ENCODE measurements at places on chromosomes 12 and 14.

GRCh38 chr12:115492553-115492952 is 784.9 kb downstream of the MED13L start:
- no peak for DNase-seq

DNA sequence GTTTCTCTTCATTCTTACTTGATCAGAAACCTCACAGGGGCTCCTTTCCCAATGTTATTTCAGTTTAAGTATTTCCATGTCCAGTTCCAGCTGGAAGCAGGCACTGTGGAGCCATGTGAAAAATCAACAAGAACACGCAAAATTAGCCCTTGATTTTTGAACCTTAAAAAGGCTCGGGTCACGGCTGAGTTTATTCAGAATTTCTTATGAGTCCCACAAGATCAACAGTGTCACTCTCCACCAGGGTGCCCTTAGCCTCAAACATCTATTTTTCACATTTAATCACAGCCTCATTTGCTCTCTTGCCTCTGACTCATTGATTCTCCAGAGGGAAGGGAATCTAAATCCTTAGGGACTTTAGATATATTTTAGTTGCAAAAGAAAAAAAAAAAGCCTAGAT is 157.7 kb upstream of the AVPR1A start:
- DNase-seq, result no peak

DNA sequence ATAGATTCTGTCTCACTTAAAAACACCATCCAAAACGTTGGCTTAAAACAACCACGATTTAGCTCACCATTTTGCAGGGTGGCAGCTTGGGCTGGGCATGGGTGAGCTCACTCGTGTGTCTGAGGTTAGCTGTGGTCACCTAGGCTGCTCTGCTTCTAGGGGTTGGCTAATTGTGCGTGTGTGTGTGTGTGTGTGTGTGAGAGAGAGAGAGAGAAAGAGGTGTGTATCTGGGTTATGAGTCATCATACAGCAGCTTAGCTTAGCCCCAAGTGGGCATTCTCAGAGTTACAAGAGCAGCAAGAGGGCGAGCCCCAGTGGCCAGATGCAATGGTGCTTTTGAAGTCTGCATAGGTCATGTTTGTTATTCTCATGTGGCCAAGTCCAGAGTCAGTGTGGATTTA is 6.0 kb downstream of the FBXW8 start:
- DNase-seq, result peak; percentile 76

GRCh38 chr12:24436667-24437066 is 487.2 kb upstream of the SOX5 start:
- DNase-seq, result no peak

GRCh38 chr14:25411781-25412757 is 362.1 kb upstream of the STXBP6 start:
- no peak for DNase-seq

GRCh38 chr12:86834217-86834616 is 578.0 kb upstream of the MGAT4C start:
- no peak for DNase-seq

- DNase-seq, result no peak
These were observed 163.7 kb upstream of the FLRT2 start for GRCh38 chr14:85366226-85366625.

- DNase-seq, result no peak
These were observed 257.8 kb downstream of the DPF3 start for GRCh38 chr14:72636094-72636493.

- no peak for DNase-seq
These were observed 158.6 kb downstream of the SLC41A2 start for GRCh38 chr12:104799458-104799857.

DNA sequence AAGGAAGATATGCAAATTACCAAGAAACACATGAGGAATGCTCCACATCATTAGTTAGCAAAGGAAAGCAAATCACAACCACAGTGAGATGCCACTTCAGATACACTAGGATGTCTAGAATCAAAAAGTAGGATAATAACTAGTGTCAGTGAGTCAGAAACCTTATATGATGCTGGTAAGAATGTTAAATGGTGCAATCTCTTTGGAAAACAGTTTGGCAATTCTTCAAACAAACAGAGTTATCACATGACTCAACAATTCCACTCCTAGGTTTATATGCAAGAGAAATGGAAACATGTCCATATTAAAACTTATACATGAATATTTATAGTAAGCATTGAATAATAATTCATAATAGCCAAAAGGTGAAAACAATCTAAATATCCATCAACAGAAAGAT is 220.9 kb downstream of the FOXG1 start:
- DNase-seq, result no peak

DNA sequence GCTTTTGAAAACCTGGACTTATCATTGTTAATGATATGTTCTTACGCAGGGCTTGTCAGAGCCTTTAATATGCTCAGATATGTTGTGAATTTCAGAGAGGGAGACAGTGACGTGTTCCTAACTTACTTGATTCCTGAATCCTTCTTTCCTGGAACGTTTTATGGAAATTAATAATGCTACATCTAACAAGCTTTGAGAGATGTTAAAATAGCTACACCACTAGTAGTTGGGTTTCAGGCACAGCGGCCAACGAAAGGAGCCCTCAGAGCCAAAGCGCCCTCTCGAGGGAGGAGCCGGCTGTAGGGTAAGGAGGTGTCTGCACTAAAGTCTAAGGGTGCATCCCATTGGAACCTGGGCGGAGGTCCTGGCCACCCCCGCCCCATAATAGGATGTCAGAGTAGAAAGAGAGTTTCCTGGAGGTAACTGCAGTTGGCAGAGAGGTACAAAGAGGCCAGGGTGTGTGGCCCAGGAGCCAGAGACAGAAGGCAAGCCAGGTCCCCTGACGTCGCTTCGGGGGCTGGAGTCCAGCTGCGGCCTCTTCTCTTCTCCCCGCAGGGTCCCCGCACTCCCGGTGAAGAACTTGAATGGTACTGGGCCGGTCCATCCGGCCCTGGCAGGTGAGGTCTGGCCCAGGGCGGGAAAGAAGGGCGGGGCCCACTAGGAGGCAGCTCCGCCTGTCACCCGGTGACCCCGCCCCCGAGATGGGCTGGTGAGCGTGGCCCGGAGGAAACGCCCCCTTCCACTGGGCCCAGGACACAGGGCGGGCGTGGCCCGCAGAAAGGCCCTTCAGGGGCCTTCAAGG is 36.3 kb downstream of the DTX1 start:
- DNase-seq, result no peak

GRCh38 chr12:54429014-54429471 is 10.0 kb upstream of the ITGA5 start:
- DNase-seq, result no peak

GRCh38 chr12:66605293-66605692 is 73.6 kb downstream of the GRIP1 start:
- no peak for DNase-seq

GRCh38 chr12:17035372-17035771 is 429.4 kb upstream of the LMO3 start:
- DNase-seq, result no peak

- no peak for DNase-seq
These were observed 5.7 kb downstream of the PHLDA1 start for GRCh38 chr12:76025601-76026575.

GRCh38 chr14:66037361-66037760 is 448.8 kb upstream of the CCDC196 start:
- no peak for DNase-seq

DNA sequence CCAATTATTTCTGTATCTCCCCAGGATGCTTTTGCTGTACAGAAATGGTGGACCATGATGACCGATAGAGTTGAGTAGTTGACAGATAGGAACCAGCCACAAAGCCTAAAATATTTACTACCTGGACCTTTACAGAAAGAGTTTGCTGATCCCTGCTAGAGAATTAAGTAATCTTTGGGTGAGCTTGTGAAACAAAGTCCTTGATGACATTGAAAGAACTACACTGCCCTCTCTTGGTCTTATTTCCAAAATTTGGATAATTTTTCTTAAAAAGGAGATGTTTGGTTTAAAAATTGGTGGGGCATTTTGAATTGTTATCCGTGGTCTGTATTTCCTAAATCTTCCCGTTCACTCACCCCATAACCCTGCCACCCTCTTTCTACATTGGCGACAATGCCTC is 13.7 kb upstream of the TCTN1 start:
- no peak for DNase-seq

DNA sequence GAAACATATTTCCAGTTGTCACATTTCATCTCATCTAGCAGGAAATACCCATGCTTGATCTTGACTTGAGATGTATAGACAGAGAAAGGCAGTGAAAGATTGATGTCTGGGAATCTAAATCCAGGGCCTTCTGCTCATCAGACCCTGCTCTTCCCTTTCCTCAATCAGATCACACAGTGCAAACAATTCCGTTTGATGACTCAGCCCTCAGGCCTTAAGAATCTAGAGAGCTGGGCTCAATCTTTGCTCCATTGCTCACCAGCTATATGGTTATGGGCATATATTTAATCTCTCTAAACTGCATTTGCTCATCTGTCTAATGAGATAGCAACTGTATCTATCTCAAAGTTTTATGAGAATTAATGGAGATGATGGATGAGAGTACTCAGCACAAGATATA is 201.8 kb upstream of the CCDC196 start:
- no peak for DNase-seq

- DNase-seq, result no peak
These were observed 5.0 kb downstream of the BIN2 start for GRCh38 chr12:51318846-51319599.

- DNase-seq, result no peak
These were observed 4.6 kb downstream of the BTG1 start for GRCh38 chr12:92140896-92141536.

GRCh38 chr14:103340480-103341212 is 6.6 kb downstream of the EIF5 start:
- DNase-seq, result no peak

DNA sequence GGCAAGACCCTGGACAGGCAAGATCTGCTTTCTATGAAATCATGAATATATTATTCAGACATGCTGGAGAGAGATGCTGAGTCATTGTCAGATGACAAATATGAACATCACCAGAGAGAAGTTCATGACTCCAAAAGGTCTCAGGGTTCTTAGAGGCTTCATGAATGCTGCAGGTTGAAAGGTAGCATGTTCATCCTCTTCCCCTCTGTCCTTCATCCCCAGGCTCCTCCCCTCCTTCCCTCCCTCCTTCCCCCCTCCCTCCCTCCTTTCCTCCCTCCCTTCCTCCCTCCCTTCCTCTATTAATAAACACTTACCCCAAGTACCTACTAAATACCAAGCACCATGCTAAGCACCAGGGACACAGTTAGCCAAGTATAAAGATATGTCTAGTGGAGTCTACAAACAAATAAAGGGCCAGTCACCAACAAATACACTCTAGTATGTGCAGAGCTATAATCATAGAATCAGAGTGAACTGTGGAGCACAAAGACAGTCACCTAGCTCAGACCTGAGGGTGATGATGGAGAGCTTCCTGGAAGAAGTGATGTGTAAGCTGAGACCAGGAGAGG is 46.2 kb downstream of the RPH3A start:
- DNase-seq, result no peak

DNA sequence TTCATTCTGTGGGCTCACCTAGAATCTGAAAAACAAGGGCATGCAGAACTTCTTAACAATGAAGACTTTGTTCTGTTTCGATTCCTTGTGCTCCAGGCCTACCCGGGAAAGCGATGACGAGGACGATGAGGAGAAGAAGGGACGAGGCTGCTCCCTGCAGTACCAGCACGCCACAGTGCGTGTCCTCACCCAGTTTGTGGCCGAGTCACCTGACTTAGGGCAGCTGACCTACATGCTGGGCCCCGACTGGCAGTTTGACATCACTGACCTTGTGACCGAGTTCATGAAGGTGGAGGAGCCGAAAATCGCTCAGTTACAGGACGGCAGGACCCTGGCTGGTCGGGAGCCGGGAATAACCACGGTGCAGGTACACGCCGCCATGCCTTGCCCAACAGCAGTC is 585.4 kb downstream of the AACS start:
- no peak for DNase-seq

DNA sequence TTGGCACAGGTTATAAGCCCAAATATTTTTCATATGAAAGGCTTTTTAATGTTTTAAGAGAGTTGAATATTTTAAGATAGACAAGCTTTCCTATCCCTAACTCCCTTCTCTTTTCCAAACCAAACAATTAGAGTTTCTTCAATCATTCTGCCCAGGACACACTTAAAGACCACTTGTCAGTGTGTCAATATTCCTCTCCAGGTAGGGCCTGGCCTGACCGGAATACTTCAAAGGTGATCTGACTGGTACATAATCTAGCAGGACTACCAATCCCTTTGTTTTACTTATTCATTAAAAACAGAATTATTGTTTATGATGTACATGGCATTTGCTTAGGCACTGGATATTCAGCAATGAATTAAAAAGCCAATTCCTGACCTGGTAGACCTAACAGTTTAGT is 24.2 kb upstream of the SNRPF start:
- no peak for DNase-seq

GRCh38 chr14:31949709-31950108 is 127.4 kb upstream of the ARHGAP5 start:
- no peak for DNase-seq

DNA sequence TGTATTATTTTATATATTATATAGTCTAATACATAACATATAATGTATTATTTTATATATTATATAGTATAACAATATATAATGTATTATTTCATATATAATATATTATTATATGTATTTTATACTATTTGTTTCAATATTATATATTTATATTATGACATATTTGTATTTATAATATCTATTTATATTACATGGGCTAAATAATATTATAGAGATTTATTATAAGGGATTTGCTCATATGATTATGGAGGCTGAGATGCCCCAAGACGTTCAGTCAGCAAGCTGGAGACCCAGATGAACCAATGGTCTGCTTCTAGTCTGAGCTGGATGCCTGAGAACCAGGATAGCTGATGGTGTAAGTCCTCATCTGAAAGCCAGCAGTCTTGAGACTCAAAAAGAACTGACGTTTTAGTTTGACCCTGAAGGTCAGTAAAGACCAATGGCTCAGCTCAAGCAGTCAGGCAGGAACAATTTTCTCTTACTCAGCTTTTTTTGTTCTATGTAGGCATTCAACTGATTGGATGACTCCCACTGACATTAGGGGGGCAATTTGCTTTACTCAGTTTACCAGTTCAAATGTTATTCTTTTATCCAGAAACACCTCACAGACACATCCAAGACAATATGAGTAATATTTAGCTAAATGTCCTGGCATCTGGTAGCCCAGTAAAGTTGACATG is 130.4 kb downstream of the FLRT2 start:
- no peak for DNase-seq

DNA sequence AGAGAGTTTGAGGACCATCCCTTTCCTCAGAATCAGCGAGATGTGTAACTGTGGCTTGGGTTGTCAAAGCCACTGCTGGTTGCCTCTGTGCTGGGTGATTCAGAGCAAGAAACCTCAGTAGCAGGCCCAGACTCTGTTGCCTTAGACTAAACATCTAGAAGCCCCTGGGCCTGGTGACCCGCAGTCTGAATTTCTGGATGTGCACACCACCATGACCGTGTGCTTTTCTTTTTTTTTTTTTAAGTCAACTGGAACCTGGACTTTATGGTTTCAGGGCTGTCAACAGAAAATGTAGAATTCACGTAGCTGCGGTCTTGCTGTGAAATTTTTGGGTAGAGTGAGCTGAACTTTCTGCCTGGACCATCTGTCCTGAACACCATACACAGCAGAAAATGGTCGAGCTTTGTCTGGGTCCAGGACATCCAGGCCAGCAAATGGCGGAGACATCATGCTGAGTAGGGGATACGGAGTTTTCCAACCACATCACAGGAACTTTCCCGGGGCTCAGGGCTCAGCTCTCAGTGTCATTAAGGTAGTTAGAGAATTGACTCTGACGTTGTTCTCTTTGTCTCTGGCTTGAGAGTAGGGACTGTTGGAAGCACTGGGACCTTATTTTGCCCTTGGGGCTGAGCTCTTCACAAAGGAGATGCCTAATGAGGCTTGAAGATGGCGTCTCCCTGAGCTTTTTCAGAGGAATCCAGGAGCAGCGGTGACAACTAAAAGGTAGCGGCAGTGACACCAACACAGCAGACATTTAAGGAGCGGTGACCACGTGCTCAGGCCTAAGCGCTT is 23.0 kb upstream of the BATF start:
- DNase-seq, result peak; percentile 63
